ENCODE measurements at places on chromosomes 5 and 9. TPM values are rescaled to one million over a fixed set of nuclear protein-coding genes. Genes with fewer than 3 reads are reported as not detected.
A peak's percentile ranks its signal among the peaks of the same experiment; 100 is the strongest.

- DNase-seq, result no peak
Observed at GRCh38 chr9:69317894-69318293, 7.1 kb upstream of the ENTREP1 start.

DNA sequence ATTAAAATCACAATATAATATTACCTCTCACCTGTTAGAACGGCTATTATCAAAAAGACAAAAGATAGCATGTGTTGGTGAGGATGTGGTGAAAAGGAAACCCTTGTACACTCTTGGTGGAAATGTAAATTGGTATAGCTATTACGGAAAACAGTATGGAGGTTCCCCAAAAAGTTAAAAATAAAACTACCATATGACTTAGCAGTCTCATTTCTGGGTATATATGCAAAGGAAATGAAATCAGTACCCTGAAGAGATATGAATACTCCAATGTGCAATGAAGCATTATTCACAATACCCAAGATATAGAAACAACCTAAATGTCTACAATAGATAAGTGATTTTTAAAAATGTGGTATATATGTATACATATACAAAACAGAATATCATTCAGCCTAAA is 199.9 kb downstream of the SNX18 start:
- no peak for DNase-seq

DNA sequence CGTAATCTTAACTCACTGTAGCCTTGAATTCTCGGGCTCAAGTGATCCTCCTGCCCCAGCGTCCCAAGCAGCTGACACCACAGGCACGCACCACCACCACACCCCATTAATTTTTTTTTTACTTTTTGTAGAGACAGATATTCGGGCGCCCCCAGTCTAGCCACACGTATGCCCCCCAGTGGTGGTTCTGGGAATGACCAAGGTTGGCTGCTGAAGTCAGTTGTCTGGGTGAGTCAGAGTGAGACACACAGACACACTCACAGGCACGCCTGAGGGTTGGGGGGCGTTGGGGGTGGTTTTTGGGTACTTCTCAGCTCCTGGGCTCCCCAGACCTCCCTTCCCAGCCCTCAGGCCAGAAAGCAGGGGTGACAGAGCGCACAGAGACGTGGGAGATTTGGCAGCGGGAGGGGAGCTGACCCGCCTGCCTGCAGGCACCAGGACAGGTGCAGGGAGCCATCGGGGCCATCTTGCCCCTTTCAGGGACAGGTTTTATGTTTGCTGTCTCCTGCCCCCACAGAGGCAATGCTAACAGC is 4.2 kb upstream of the ENTPD8 start:
- peak; percentile 73 for DNase-seq

DNA sequence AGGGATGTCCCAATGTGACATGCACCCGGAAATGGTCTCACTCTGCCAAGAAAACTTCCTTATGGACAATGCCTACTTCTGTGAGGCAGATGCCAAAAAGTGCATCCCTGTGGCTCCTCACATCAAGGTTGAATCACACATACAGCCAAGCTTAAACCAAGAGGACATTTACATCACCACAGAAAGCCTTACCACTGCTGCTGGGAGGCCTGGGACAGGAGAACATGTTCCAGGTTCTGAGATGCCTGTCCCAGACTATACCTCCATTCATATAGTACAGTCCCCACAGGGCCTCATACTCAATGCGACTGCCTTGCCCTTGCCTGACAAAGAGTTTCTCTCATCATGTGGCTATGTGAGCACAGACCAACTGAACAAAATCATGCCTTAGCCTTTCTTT is 37.6 kb upstream of the CCDC152 start:
- no peak for DNase-seq

- DNase-seq, result no peak
Observed at GRCh38 chr5:76495870-76496269, 92.8 kb downstream of the IQGAP2 start.

DNA sequence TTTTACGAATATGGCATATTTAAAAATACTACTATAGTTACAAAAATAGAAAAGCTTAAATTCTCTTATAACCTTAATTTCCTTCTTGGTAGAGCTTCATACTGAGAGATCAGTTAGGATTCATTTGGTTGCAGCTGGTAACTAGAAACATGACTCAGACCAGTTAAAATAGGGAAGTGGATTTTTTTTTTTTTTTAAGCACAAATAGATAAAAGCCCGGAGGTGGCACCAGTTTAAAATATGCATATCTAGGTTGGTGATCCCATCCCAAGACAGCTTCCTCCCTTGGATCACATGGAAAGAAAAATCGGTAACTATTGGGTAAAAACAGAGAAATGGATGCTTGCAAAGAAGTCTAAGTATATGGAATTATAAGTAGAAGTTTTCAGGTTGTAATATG is 1634.3 kb downstream of the MAT2B start:
- DNase-seq, result no peak

DNA sequence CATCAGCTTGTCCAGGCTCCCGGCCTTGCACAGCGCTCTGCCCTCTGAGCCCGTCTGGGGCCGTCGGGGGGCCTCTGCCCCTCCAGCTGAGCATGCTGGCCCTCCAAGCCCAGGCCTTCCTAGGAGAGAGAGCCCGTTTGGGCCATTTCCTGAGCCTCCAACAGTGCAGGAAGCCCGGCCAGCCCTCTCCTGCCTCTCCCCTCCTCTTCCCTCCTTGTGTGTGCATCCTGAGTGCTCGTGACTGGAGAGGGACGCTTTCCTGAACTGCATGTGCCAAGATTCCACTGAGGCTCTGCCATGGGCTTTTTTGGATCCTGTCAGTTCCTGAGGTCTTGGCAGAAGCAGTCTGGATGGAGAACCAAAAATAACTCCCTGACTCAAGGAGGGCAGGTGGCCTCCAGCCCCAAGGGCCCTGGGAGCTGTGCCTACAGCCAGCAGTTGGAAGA is 15.6 kb downstream of the OLFM1 start:
- peak; percentile 32 for DNase-seq

GRCh38 chr5:60829490-60830266 is 14.4 kb downstream of the ELOVL7 start:
- no peak for DNase-seq

DNA sequence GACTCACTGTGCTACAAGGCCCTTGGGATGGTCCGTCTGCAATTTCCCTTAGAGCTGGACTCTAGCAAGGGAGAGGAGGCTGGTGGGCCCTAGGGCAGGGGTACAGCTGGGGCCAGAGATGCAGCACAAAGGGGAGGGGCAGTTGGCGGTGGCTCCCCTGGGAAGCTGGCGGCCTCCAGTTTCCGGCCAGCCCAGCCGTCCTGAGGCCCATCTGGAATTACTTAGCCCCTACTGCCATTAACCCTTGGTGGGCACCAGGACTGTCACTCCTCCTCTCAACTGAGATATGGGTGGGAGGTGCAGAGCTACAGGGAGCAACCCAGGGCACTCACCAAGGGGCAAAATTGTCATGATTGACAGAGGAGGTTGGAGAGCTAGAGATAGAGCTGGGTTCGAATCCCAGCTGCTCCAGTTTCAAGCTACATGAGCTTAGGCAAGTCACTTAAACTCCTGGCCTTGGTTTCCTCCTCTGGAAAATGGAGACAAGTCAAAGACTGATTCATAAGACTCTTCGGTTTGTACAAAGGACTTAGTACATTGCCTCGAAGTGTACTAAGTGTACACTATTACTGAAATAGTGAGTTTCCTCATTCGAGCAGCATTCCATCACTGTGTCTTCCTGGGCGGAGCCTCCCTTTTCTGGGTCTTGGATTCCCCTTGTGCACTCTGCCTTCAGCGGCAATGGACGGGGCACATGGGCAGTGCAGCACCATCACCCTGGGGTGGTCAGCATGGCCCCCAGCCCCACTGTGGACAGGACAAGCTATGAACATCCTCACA is 2.7 kb upstream of the PDGFRB start:
- DNase-seq, result no peak

DNA sequence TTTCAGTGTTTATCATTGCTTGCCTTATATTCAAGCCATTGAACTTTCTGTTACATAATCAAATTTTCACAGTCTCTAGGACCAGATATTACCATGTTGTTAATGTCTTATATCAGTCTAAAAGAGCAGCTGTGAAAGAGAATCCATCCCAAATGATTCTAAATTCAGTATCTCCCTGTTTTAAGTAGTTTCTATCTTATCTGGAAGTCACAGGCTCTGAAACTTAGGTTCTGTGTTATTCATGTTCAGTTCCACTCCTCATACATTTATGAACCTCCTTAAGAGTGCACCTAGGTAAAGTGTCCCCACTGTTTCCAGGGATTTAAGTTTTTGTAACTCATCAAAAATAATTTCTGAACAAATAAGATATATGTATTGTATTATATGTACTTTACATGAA is 9.7 kb downstream of the LYRM7 start:
- DNase-seq, result no peak

- DNase-seq, result no peak
Observed at GRCh38 chr9:111798786-111799185, 4.0 kb upstream of the SHOC1 start.

- DNase-seq, result no peak
Observed at GRCh38 chr5:1411099-1411498, 34.1 kb downstream of the SLC6A3 start.

DNA sequence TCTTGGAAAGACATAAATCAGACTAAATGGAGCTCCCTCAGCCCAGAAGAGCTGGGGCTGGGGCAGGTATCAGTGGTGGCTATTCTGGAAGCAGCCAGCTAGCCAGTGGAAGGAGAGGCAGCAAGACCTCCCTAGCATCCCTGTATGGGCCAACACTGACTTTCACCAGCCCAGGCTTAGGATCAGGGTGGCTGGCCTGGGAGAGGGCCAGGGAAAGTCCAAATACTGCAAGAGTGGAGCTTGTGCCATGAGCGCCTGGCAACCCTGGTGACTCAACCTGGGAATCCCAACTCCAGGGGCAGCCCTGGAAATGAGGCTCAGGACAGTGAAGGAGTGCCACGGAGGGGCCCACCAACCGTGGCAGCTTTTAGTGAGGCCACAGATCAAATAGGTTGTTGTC is 7.6 kb upstream of the IRF1 start:
- no peak for DNase-seq

GRCh38 chr9:125438506-125439433 is 177.1 kb downstream of the GAPVD1 start:
- DNase-seq, result no peak

- no peak for DNase-seq
Observed at GRCh38 chr5:1783216-1783554, 16.5 kb downstream of the MRPL36 start.

DNA sequence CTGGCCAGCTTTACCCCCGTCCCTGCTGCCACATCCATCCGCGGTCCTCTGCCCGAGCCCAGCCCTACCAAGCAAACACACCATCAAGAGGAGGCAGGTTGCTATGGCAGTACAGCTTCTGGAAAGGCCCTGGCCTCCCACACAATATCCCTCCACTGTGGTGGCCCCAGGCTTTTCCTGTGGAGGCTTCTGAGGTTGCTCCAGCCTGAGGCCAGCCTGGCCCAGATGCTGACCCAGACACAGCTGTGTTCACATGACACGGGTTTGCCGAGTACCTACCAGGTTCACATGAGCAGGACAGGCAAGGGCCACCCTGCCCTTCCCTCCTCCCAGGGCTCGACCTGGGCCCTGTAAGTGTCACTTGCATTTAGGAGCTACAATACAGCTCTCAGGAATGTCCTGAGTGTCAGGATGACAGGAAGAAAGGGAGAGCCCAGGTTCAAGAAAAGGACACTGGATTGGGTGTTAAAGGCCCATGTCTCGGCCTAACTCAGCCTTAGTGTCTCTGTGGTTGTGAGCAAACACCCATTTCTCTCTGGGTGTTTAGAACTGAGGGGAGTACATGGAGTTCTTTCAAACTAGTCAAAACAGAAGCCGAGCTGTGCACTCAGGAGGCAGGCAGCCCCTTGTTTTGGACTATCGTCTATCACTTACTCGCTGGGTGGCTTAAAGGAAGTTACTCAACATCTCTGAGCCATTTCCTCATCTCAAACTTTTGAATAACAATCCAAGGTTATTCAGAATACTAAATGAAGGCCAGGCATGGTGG is 40.2 kb downstream of the NAIF1 start:
- DNase-seq, result no peak

GRCh38 chr5:137269274-137269673 is 229.9 kb downstream of the SPOCK1 start:
- DNase-seq, result no peak

- no peak for DNase-seq
Observed at GRCh38 chr5:78377718-78378105, 17.3 kb downstream of the SCAMP1 start.

GRCh38 chr5:102874054-102874453 is 118.9 kb downstream of the PAM start:
- no peak for DNase-seq

DNA sequence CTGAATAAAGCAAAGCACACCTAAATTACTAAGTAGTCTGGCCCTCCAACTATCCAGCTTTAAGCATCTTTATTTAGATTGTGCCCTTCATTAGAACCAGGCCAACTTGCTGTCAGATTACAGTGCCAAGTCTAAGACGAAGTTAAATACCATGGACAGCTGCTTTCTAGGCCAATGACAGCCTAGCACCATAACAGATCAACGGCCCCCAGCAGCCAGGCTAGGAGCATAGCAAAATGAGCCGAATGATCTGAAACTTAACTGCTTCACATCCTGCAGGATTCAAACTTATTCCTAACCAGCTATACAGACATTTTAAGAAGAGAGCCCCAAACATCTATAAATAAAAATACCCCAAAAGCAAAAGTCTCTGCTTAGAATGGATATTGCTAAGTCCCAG is 6.8 kb downstream of the SLC24A2 start:
- DNase-seq, result peak; percentile 8

DNA sequence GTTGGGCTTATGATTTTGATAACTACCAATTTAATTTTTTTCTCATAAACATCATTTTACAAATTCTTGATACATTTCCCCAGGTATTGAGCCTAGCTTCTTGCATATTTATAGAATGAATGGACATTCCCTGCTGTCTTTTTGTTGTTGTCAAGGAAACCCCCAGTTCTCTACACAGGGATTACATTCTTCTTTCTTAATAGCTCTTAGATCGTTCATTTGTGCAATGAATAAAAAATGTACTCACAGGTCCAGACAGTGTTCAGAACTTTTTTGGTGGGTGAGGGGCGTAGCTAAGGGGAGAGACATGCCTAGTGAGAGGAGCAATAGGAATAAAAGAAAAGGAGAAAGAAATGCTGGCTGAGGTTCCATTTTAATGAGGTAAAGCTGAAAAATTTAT is 58.6 kb downstream of the VCAN start:
- no peak for DNase-seq

PRUNE2 gene
- polyA plus RNA-seq, result 21.6 TPM

PCDHGA5 gene
- 2.7 TPM for polyA plus RNA-seq

LHX3 gene
- polyA plus RNA-seq, result not detected

IFNA17 gene
- not detected for polyA plus RNA-seq

WWC1 gene
- 4.6 TPM for polyA plus RNA-seq

HBEGF gene
- polyA plus RNA-seq, result 12.1 TPM

ERGIC1 gene
- 91.6 TPM for polyA plus RNA-seq

CCT5 gene
- polyA plus RNA-seq, result 138 TPM

HTR4 gene
- polyA plus RNA-seq, result not detected

HTR1A gene
- polyA plus RNA-seq, result not detected

FYB1 gene
- polyA plus RNA-seq, result not detected

IFNA21 gene
- polyA plus RNA-seq, result not detected

LCN6 gene
- polyA plus RNA-seq, result 0.40 TPM

ZNG1A gene
- polyA plus RNA-seq, result 44.1 TPM

SLC36A3 gene
- polyA plus RNA-seq, result not detected

SELENOP gene
- not detected for polyA plus RNA-seq

MUSK gene
- polyA plus RNA-seq, result 6.7 TPM

STPG3 gene
- not detected for polyA plus RNA-seq

PDE6A gene
- polyA plus RNA-seq, result not detected

FAM200C gene
- polyA plus RNA-seq, result 13.5 TPM

COL15A1 gene
- 94.2 TPM for polyA plus RNA-seq

FAM151B gene
- 4.2 TPM for polyA plus RNA-seq
